ENCODE measurements at places on chromosomes 11 and 22. TPM values are rescaled to one million over a fixed set of nuclear protein-coding genes. Genes with fewer than 3 reads are reported as not detected.

CHST1 gene
- not detected for total RNA-seq

USP28 gene
- 19.0 TPM for total RNA-seq

CALCA gene
- not detected for total RNA-seq

OR52N2 gene
- not detected for total RNA-seq

IGSF9B gene
- 142 TPM for total RNA-seq

DEUP1 gene
- not detected for total RNA-seq

CHRM4 gene
- total RNA-seq, result not detected

EFCAB6 gene
- 1.4 TPM for total RNA-seq

RFPL3 gene
- total RNA-seq, result not detected

PTGDR2 gene
- not detected for total RNA-seq

DNA sequence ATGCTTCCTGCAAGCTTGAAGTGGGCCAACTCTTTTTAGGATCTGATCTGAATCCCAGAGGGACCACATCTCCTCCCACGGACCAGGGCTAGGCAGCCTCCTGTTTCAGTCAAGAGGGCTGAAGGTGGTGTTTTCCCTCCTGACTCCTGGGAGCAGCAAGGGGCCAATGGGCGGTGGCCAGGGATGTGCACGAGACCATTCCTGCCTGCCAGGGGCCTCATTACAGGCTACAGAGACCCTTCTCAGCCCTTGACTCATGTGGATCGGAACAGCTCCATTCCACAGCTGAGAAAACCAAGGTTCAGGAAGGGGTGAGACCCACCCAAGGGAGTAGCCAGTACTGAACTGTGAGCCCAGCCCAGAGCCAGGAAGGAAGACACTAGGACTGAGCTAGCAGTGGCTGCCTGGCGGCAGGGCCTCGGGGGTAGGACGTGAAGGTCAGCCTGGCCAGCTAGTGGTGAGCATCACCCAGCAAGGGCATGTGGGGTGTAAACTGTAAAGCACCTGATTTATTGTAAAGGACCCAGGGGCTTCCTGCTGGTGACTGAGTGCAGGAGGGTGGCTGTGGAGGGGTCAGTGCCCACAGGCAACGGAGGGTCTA, 3.4 kb upstream of the P2RY6 start:
- H3K27ac ChIP-seq, result no peak overlapping the region
- H3K36me3 ChIP-seq, result no peaks in the 10 kb centered on the region
- H3K27me3 ChIP-seq, result no peaks in the 10 kb centered on the region
- no peak overlapping the region for H3K4me3 ChIP-seq
- no peaks in the 10 kb centered on the region for H3K4me1 ChIP-seq

DNA sequence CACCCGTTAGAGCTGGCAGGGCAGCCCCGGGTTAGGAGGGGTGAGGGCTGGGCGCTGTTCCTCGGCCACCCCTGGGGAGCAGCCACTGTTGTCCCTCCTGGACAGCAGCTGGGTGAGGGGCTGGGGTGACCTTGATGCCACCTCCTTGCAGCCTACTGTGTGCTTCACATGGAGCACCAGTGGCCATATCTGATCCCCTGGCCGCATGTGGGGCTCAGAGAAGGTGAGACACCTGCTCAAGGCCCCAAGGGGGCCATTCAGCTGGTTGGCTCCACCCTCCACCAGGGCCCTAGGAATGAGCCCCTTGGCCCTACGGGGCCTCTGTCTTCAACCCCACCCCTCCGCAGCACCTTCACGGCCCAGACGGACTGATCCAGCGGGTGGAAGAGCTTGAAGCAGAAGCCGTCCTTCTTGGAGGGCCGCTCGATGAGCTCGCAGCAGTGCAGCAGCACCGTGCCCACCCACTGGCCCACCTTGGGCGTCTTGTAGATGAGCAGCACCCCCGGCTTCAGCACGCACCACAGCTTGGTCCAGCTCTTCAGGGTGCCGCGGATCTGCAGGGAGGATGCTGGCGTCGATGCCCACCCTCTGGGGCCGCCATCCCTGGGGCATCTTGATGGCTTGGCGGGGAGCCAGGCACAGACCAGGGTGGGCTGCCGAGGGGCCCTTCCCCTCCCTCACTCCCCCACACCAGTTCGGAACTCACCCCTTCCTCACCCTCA, 44.9 kb downstream of the OSBPL5 start:
- no peaks in the 10 kb centered on the region for H3K4me1 ChIP-seq
- no peak for DNase-seq
- H3K4me3 ChIP-seq, result no peak overlapping the region
- H3K36me3 ChIP-seq, result no peaks in the 10 kb centered on the region
- H3K27ac ChIP-seq, result no peak overlapping the region

GRCh38 chr22:46061124-46061500, 84.2 kb upstream of the WNT7B start:
- H3K27me3 ChIP-seq, result no peaks in the 10 kb centered on the region
- no peak overlapping the region for H3K27ac ChIP-seq
- H3K4me3 ChIP-seq, result no peak overlapping the region
- H3K36me3 ChIP-seq, result no peaks in the 10 kb centered on the region
- H3K4me1 ChIP-seq, result peaks cover 26% of the 10 kb centered on the region

GRCh38 chr11:95923439-95923727, 524 bp downstream of the MTMR2 start:
- no peak for DNase-seq
- peak overlapping the region; percentile 65 for H3K27ac ChIP-seq
- H3K27me3 ChIP-seq, result no peaks in the 10 kb centered on the region
- peak overlapping the region; percentile 91 for H3K4me3 ChIP-seq
- H3K36me3 ChIP-seq, result no peaks in the 10 kb centered on the region

DNA sequence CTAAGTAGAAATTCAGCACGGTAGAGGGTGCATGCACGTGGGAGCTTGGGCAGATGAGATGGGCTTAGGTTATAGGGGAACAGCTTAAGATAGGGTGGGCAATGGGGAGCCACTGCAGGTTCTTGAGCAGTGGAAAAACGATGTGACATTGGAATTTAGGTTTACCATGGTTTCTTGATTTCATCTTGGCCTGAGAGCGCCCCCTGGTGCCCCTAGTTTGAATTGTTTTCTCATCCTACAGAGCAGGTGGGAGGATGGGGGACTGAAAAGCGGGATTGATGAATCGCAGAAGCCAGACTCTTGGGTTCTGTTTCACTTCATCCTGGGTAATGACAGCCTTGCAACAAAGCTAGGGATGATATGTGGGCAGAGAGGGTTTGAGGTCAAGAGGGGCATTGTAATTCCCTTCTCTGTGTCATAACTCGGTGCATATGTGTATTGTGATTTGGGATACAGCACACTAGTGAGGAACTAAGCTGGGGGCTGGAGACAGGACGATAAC, 6.7 kb upstream of the MCAM start:
- no peak overlapping the region for H3K4me3 ChIP-seq
- H3K27me3 ChIP-seq, result no peaks in the 10 kb centered on the region
- no peaks in the 10 kb centered on the region for H3K36me3 ChIP-seq
- no peak overlapping the region for H3K27ac ChIP-seq
- H3K4me1 ChIP-seq, result no peaks in the 10 kb centered on the region

DNA sequence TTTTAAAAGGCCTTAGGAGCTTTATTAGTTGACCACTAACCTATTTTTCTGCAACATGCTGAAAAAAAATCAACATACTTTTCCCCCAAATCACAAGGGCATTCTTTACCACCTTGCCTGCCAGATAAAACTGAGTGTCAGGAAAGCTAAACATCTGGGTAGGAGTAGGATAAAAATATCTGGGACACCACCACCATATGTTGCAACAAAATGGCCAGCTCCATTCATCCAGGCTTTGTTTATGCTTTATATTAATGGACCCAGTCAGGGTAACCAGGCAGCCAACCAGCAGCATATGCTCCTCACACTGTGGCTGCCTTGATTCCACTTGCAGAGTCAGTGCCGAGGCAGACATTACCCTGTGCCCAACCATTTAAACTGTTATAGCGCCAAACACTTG, 1024.5 kb downstream of the LRRC4C start:
- H3K4me3 ChIP-seq, result no peak overlapping the region
- H3K27me3 ChIP-seq, result no peaks in the 10 kb centered on the region
- H3K36me3 ChIP-seq, result no peaks in the 10 kb centered on the region
- no peaks in the 10 kb centered on the region for H3K4me1 ChIP-seq
- no peak overlapping the region for H3K27ac ChIP-seq

GRCh38 chr22:42334875-42335512, 64.5 kb upstream of the TCF20 start:
- H3K27me3 ChIP-seq, result no peaks in the 10 kb centered on the region
- no peaks in the 10 kb centered on the region for H3K4me1 ChIP-seq
- no peaks in the 10 kb centered on the region for H3K36me3 ChIP-seq
- DNase-seq, result no peak
